ENCODE measurements at places on chromosomes 2 and 18.

DNA sequence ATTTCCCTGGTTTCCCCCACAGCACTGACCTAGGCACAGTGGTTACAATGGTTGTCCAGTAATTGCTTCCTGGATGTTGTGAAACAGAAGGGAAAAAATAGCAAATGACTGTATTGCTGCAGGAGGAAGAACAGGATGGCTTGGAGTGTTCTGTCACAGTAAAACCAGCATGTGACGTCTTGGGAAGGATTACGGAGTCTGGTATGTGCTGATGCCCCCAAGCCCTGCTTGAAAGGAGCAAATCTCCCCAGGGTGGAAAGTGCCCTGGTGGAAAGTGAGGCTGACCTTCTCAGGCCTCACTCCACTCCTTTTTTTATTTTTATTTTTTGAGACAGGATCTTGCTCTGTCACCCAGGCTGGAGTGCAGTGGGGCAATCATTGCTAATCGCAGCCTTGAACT is 7.8 kb downstream of the RAB11FIP5 start:
- no peak for DNase-seq

DNA sequence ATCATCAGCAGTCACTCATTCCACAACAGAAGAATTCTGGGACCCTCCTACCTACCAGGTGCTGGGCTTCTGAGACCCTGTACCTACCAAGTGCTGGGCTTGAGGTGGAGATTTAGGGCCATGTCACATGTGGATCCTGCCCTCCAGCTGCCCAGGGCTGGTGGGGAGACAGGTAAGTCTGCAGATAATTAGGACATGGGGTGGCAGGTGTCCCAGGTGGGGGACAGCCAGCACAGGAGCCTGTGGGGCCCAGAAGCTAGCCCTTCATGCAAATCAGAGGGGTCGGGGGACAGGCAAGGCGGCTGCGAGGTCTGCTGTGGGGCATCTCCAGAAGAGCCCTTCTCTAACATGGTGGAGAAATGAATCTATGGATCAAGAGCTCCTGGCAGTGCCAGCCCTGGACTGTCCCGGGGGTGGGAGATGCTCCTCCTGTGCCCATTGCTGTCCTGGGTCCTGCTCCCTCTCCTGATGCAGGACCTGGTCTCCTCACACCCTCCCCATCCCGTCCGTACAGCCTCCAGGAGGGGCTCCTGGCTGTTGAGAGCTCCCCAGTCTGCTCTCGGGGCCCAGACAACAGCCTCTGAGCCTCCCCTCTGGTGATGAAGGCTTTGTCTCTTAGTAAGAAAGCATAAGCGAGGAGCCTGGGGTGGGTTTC is 106.3 kb upstream of the GLI2 start:
- DNase-seq: no peak

DNA sequence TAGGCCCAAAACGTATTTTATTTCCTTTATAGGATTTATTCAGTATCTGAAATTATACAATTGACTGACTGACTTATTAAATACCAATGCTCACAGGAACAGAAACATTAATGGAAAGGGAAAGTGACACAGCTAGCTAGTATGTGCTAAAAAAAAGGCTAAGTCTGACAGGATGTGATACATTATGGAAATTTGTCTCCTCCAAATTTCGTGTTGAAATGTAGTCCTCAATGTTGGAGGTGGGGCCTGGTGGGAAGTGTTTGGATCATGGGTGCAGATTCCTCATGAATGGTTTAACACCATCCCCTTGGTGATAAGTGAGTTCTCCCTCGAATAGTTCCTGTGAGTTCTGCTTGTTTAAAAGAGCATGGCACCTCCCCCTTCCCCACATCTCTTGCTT is 70.6 kb upstream of the WDR75 start:
- no peak for DNase-seq

DNA sequence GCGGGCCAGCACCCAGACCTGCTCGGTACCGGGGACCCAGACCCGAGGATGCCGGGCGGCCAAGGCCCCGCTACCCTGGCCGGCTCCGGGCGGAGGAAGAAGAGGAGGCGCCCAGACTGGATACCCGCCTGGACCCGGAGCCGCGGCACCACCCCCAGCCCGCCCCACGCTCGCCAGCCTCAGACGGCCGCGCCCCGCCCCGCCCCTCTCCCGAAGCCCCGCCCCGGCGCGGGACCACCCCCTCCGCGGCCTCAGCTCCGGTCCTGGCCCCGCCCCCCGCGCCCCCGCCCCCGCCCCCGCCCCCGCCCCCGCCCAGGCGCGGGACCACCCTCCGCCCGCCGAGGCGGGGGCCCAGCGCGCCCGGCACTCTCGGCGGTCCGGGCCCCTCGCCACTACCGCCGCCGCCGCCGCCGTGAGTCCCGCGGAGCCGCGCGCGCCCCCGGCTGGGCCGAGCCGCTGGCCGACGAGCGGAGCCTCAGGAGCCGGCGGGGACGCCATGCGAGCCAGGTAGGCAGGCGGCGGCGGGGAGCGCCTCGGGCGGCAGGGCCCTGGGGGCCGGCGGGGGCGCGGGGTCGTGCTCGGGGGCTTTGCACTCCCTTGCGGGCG is at the start of gene SH3BP4:
Gene SH3BP4 (plus strand): TSS at position 354 of the 606 bp plus-strand sequence. CDS start 82,986 bp downstream, outside the sequence.
- DNase-seq: peak; percentile 13

DNA sequence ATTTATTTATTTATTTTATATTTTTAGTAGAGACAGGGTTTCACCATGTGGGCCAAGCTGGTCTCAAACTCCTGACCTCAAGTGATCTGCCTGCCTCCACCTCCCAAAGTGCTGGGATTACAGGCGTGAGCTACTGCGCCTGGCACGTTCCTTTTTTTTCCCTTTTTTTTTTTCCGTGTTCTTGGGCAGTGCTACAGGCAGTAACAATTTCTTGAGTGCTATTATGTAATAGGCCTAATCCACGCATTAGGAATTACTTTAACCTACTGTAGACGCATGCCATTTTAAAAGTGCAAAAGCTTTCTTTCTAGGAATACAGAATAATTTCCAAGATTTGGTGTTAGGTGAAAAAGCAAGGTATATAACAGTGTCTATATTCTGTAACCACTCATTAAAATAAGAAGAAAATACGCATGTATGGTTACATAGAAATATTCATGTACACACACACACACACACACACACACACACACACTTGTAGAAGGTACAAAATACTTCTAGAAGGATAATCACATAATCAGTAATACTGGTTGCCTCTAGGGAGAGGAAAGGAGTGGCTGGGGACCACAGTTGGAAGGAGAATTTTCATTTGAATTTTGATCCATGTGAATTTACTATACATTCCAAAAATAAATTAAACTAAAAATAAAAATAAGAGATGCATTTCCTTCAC is 92.3 kb downstream of the METTL8 start:
- DNase-seq: no peak

- DNase-seq: no peak
Measured at GRCh38 chr2:30527411-30527810, 80.4 kb downstream of the LCLAT1 start.

DNA sequence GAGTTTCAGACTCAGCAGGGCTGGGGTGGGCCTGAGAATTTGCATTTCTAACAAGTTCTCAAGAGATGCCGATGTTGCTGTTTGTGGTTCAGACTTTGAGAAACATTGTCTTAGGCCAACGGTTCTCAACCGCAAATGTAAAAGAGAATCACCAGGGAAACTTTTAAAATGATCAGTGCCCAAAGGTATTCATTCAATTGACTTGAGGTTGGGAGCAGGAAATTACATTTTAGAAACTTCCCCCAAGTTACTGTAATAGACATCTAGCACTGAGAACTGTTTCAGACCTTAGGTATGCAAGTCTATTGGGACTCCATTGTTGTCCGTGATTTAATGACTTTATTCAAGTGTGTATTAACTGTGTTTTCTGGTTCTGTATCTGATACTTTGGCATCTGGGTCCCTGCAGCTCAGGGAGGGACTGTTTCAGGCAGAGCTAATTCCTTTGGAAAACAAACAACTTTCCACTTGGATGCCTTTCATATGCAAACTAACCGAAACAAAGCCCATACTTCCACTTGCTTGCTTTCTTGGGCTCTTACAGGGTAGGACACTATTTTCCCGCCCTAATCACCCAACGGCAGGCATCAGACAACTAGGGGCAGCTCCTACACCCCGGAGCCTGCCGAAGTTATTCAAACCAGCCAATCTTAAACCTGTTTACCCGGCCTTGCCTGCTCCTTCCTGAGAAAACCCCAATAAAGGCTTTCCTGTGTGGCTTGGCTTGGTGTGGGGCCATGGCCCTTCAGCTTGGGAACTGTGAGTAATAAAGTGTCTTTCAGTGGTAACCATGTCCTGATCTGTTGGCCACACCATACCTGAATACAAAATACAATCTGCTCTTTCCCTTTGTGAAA is 97.6 kb downstream of the POLE4 start:
- DNase-seq: no peak

GRCh38 chr2:96520697-96521096 is 15.5 kb upstream of the NEURL3 start:
- no peak for DNase-seq

- no peak for DNase-seq
Measured at GRCh38 chr2:128472789-128473174, 154.1 kb upstream of the HS6ST1 start.

DNA sequence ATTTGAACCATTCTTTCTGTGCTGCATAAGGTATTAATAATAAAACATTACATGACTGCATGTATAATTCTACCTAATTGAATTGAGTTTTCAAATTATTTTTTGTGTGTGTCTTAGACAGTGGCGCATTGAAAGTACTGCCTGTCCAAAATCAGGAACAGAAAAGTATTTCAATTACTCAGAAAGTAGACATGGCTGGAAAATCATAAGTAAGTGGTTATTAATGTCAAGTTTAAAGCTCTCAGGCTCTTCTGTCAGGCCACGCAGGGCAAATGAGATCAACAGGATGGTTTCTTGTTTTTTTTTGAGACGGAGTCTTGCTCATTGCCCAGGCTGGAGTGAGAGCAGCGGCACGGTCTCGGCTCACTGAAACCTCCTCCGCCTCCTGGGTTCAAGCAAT is 32.4 kb upstream of the DARS1 start:
- DNase-seq: no peak

GRCh38 chr2:218343591-218343990 is 13.1 kb upstream of the CATIP start:
- no peak for DNase-seq

- DNase-seq: no peak
Measured at GRCh38 chr2:21599417-21599816, 475.6 kb downstream of the TDRD15 start.

GRCh38 chr2:241134711-241135110 is 14.6 kb downstream of the PASK start:
- DNase-seq: no peak

GRCh38 chr18:55900380-55900779 is 312.4 kb upstream of the TCF4 start:
- DNase-seq: no peak

DNA sequence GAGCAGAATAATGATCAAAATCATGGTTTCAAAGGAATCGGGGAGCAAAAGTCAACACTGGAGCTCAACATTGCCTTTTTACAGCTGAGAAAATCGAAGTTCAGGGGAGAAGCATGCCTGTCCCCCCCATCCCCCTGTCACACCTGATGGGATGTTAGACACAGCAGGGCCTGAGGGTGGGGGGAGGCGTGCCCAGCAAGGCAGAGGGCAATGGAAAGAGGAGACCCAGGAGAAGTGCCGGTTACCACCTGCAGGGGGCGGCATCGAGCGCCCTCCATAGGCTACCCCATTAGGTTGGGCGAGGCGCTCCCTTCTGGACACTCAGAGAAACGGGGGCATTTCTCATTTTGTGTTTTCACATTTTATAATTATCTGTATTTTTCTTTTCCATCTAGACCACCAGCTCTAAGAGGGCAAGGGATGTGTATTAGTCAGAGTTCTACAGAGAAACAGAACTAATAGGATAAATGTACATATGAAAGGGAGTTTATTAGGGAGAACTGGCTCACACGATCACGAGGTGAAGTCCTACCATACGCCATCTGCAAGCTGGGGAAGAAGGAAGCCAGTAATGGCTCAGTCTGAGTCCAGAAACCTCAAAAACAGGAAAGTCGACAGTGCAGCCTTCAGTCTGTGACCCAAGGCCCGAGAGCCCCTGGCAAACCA is 271.3 kb downstream of the LRATD1 start:
- peak; percentile 47 for DNase-seq

GRCh38 chr2:26687328-26687727 is 5.2 kb upstream of the KCNK3 start:
- DNase-seq: no peak

DNA sequence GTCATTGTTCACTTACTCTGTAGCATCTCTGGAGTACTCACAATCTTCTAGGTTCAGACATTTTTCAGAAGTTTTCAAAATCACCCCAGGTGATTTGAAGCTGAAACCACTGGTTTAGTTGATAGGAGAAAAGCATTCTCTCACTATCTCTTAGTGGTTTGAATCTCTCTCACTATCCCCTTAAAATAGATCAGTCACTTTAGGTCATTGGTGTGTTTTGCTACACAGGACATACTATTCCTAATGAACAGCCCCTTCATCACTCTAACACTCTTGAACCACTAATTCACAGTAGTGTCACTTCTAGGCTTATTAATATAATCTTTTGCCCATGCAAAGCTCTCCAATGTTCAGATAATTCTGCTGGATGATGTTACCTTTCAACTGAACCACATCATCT is 34.5 kb downstream of the LYPD6 start:
- no peak for DNase-seq

DNA sequence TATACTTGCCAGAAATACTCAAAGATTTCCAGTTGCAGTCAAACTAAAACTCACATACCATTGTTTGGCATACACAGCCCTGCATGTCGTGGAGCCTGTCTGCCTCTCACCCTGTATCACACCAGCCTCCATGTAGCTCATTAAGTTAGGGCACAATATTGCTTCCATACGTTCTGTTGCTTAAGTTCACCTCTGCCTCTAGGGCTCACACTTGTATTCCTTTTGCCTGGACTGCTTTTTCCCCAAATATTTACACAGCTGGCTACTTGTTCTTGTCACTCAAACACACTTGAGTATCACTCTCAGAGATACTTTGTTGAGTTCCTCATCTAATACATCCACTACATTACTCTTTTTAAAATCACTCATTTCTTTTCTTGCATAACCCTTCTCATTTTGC is 83.1 kb downstream of the PTH2R start:
- no peak for DNase-seq

GRCh38 chr2:221426929-221427328 is 145.2 kb downstream of the EPHA4 start:
- DNase-seq: no peak

- no peak for DNase-seq
Measured at GRCh38 chr18:79410731-79411613, 15.2 kb downstream of the NFATC1 start.

GRCh38 chr2:50443868-50444630 is 587.9 kb downstream of the NRXN1 start:
- no peak for DNase-seq

DNA sequence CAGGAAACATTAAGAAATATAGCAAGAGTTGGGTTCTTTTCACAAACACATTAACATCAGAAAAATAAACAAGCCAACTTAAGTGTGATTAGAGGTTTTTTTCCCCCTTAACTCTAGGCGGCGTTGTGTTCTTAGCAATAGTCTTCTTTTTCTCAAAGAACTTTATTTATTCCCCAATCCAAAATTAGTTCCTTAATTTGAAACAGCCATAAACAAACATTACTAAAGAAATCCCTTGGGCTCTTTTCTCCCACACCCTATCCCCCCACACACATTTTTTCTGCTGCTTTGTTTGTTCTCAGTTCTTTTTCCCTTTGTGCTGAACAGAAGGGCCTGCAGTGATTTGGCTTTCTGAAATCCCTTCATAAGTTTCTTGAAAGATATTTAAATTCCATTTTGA is 13.2 kb upstream of the MYO1B start:
- DNase-seq: no peak
